NCI-H226 (cell line): ENCODE measurements at places on chromosomes 2 and 18.

- peak; percentile 42 for DNase-seq
These were observed 61.3 kb downstream of the ATL2 start for GRCh38 chr2:38315707-38316333.

DNA sequence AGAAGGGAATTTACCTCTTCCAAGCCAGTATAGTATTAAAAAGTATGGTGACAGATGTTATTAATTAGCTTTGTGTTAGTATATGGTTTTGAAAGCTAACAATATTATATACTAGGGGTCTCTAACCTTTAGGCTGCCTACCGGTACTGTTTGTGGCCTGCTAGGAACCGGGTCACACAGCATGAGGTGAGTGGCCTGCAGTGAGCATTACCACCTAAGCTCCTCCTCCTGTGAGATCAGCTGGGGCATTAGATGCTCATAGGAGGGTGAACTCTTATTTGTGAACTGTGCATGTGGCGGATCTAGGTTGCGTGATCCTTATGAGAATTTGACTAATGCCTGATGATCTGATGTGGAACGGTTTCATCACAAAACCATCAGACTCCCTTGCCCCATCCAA is 583.4 kb upstream of the CDH2 start:
- DNase-seq: no peak

- DNase-seq: no peak
These were observed 125.4 kb downstream of the DTNA start for GRCh38 chr18:34835466-34835865.

DNA sequence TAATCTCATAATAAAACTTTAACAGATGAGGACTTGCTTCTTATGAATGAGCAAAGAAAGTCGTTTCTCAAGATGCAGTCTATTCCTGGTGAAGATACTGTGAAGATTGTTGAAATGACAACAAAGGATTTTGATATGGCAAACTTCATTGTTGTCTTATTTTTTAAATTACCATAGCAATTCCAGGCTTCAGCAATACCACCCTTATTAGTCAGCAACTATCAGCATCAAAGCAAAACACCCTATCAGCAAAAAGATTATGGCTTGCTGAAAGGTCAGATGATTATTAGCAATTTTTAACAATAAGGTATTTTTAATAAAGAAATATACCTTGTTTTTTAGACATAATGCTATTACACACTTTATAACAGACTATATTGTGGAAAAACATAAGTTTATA is 88.3 kb downstream of the COL5A2 start:
- DNase-seq: peak; percentile 49

- no peak for DNase-seq
These were observed 101.9 kb upstream of the SMIM21 start for GRCh38 chr18:75529394-75529793.

GRCh38 chr2:75289771-75290170 is 90.5 kb upstream of the TACR1 start:
- peak; percentile 16 for DNase-seq

DNA sequence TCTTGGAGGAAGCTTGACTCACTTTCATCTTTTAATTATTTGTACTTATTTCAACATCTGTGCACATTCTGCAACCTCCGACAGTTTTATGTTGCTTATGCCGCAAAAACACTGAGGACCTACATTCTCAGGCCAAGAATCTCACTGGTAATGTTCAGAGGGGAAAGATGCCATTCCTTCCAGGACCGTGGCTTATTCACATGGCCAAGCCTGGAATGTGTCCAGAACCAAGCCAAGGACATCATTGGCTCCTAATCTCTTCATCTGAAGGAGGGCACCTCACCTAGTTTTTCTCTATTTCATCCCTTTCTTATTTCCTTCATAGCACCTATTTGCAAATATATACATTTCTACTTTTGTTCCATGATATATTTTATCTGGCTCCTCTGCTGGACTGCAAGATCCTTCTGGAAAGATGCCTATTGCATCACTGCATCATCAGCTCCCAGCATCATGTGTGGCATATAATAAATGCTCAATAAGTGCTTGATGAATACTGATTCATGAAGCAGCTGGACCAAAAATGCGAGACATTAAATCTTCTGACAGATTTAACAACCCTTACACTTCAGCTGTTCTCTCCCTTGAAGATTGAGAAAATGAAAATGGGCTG is 377.1 kb downstream of the TNS1 start:
- no peak for DNase-seq

DNA sequence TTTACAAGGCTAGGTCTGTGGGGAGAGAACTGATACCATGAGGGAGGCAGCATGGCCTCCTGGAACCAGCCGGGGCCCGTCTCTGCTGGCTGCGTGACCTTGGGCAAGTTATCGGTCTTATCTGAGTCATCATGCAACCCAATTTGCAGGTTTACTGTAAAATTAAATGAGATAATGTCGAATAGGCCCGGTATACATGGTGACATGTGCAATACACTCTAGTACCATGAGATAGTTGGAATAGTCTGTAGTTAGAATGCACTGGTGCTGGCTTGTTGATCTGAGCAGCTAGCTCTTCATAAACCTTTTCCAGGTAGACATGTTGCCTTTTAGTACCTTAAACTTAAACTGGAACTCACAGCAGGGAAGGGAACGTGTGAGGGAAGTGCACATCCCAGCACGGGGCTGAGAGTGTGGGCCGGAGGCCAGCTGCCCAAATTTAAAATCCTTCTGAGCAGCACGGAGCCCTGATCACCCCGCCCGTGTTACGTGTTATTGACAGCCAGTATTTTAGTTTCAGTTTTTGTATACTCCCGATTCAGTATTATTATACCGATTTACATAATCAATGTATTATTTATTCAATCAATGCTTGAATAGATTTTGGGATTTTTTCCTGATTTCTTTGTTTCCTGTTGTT is 72.4 kb upstream of the HS6ST1 start:
- no peak for DNase-seq

DNA sequence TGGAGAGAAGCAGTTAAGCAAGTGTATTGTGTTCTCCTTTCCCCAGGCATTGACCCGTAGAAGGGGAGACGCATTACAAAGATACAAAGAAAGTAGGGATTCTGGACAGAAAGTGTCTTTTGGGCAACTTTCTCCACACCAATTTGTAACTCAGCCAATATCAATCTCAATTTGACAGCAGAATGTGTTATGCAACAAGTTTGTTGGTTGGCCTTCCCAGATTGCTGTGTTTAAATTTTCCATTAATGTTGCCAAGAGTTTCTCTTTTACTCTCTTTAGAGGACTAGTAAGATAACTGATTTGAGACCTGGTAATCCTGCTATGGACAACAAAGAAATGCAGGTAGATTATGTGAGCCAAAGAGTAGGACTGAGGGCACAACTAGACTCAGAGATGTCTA is 279.6 kb downstream of the ZNF804A start:
- peak; percentile 26 for DNase-seq

GRCh38 chr18:58997811-58998337 is 133.2 kb downstream of the ZNF532 start:
- no peak for DNase-seq

GRCh38 chr2:41698678-41699422 is 349.0 kb upstream of the PKDCC start:
- no peak for DNase-seq

- DNase-seq: no peak
These were observed 115.7 kb upstream of the TPO start for GRCh38 chr2:1297372-1298159.

DNA sequence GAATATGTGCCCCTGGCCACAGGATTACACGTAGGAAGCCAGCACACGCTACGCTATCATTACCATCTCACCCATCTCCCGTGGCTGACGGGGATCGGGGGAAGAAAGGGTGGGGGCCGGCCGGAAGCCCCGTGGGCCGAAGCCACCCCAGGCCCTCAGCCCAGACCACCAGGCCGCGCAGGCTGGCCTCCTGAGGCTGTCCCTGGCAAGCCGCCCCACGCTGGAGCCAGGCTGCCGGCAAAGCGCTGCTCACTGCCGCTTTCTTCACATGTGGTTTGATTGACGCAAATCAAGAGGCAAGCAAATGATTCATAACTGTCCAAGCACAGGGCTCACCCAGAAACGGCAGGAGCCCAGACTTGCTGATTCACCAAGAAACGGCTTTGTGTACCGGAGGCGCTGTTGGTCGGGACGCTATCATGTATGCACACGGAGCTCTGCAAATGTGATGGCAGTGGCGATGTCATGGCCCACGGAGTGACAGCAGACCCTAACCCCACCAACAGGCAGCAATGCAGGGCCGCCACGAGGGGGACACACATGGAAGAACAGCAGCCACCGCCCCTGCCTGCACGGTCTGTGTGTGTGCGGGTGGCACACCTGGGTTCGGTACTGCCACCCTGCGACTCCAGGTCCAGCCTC is 125.7 kb downstream of the HDAC4 start:
- peak; percentile 97 for DNase-seq

GRCh38 chr2:234102112-234102511 is 51.6 kb downstream of the SPP2 start:
- no peak for DNase-seq

GRCh38 chr2:197878792-197879191 is 74.4 kb downstream of the PLCL1 start:
- DNase-seq: no peak

DNA sequence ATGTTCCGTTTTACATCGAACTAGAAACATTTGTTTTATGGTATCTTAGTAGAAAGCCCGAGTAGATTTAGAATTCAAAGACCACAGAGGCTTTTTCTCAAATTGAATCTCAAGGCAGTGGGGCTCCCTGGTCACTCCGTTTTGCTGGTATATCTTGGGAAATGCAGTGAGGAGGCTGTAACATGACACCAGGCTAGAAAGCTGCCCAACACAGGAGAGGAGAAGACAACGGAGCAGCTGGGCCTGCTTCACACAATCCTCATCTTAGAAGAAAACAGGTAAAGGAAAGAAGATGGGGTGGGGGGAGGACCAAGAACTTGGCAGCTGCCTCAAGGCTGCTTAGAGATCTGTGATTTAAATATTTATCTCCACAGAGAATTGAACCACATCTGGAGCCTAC is 38.3 kb upstream of the EPB41L3 start:
- no peak for DNase-seq

- no peak for DNase-seq
These were observed 221.6 kb downstream of the RBM43 start for GRCh38 chr2:151040039-151040438.

- no peak for DNase-seq
These were observed 211.6 kb downstream of the PID1 start for GRCh38 chr2:229059331-229060033.

DNA sequence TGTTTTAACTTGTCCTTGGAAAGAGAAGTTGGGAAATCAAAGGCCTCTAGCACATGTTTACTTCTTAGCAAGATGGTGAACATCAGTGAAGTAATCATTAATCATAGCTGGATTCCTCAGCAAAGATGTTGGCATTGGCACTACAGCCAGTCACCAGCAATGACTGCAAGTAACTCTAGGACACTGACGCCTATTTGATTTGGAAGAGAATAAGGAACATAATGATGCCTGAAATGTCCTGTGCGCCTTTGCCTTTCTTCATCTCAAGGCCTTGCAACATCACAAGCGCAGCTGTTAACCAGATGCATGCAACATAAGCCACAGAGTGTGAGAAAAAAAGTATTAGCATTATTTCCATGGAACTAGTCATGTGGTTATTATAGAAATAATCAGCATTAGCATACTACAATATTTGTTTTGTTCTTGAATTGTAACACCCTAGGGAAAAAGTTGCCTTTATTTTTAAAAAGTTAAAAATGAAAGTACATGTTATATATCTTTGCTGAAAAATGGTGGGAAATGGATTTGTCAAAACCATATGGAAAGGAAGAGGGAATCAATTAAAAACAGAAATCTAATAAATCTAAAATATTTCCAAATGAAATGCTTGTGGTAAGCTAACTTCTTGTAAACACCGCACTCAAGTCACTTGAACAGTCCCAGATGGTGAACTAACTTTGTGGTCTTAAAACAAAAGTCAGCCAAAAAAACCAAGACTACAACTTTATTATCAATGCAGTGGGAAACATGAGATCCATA is 55.6 kb downstream of the THADA start:
- peak; percentile 6 for DNase-seq

- no peak for DNase-seq
These were observed 15.4 kb upstream of the MAL start for GRCh38 chr2:95010126-95010525.

DNA sequence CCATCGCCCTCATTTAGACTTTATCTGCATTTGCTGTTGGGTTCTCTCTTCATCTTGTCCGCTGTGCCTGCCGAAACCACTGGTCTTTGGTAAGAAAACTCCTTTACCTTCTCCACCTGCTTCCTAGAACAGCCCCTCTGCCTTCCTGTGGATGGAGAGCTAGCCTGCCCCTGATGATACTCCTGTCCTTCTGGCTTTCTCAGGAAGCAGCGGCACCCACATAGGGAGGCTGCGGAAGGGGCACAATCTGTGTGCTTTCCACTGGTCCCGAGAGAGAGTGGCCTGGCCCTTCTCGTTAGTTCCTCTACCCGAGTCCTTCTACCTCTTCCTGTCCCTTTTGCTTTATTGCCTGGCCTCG is 80.3 kb upstream of the RBM44 start:
- DNase-seq: no peak

GRCh38 chr2:9076210-9076609 is 72.7 kb upstream of the MBOAT2 start:
- DNase-seq: no peak

DNA sequence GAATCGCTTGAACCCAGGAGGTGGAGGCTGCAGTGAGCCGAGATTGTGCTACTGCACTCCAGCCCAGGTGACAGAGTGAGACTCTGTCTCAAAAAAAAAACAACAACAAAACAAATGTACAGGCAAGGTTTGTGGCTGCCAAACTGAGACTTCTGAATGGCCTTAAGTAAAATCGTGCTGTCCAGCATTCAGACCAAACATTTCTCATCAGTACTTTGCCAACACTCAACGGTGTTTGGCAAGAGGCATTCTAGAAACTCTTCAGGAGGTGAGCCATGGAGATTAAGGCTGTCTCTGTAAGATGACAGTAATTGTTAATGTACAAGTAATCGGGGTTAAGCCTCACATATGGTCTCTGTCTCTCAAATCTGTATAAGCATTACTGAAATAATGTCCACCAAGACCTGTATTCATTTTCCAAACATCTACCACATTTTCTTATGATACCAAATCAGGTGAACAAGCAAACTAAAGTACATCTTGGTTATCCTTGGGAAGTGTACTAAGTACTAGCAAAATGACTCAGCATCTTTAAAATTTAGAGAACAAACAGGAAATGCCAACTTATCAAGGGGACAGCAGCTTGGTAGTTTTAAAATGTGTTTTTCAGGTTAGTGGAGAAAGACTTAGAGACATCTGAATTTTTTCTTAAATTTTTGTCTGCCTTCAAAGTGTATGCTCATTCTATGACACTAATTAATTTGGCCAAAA is 29.3 kb downstream of the SERPINE2 start:
- no peak for DNase-seq

GRCh38 chr18:23550898-23551297 is 35.4 kb downstream of the NPC1 start:
- DNase-seq: no peak

- no peak for DNase-seq
These were observed 47.4 kb upstream of the KIDINS220 start for GRCh38 chr2:8884812-8885211.

GRCh38 chr2:212005085-212005671 is 533.4 kb downstream of the ERBB4 start:
- DNase-seq: no peak

- DNase-seq: peak; percentile 11
These were observed 195.4 kb downstream of the FAM210A start for GRCh38 chr18:13530879-13531387.

- peak; percentile 45 for DNase-seq
These were observed 15.9 kb downstream of the CDKL4 start for GRCh38 chr2:39227628-39228412.
